ENCODE measurements at places on chromosomes 2 and 18.
A peak's percentile ranks its signal among the peaks of the same experiment; 100 is the strongest.

GRCh38 chr2:29726976-29727375 is 194.4 kb downstream of the ALK start:
- no peak for DNase-seq

- no peak for DNase-seq
Observed at GRCh38 chr2:216665242-216665641, 30.1 kb downstream of the IGFBP5 start.

DNA sequence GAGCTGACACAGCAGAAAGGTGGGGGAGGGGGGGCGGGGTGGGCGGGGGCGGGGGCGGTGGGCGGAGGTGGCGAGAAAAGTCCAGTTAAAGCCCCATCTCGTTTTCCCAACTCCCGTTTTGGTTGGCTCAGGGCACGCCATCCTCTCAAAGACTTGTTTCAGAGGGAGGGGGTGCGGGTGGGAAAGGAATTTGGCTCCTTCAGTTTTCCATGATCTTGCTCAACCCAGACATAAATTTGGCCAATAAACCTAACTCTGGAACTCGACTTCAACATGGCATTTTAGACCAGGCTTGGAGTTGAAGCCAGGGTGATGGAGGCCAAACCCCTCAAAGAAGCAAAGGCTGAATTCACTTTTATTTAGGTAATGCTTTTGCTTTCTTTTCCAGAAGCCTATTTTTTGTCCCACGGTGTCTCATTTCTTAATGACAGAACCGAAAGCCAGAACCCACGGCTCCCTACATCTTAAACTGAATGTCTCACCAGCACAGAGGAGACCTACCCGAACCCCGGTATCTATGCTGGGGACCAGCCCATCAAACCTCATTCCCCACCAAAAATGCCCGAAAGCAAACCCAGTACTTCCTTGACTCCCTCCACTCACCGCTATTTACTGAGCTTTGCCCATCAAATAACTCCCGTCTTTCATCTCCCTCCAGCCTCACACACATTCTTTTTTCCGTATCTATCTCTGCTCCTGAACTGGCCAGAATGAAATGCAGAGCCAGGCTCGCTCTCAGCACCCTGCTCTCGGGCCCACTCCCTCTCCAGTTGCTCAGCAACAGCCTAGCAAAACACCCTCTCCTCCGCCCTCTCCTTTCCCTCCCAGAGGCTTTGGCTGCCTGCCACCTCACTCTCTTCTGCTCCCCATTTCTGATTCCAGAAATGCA is 4.3 kb downstream of the IGFBP5 start:
- DNase-seq: no peak

DNA sequence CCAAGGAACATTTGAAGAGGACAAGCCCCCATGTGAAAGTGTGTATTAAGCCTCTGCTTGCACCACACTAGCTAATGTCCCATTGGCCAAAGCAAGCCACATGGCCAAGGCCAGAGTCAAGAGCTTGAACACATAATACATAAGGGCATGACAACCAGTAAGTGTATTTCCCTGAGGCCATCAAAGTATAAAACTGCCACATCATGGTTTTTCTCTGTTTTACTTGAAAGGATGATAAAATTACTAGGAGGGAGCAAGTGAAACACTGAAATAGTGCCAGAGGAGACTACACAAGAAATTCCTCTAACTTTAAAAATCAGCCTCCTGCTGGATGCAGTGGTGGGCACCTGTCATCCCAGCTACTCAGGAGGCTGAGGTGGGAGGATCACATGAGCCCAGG is 30.9 kb upstream of the EML6 start:
- DNase-seq: no peak

DNA sequence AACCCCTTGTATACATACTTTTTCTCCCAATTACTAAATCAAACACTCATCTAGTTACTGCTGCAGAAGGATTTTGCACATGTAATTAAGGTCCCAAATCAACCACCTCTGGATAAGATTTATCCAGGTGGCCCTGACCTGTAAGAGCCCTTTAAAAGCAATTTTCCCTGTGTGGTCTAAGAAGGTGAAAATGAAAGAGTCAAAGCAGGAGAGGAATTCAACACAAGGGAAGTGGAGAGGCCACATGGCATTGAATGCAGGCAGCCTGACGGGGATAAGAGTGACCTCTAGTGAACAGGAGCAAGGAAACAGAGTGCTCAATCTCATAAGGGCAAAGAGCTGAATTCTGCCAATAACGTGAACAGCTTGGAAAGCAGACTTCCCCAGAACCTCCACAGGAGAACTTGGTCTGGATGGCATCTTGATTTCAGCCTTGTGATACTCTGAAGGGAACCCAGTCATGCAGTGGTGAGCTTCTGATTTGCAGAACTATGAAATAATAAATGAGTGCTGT is 27.2 kb downstream of the PPP3R1 start:
- no peak for DNase-seq

DNA sequence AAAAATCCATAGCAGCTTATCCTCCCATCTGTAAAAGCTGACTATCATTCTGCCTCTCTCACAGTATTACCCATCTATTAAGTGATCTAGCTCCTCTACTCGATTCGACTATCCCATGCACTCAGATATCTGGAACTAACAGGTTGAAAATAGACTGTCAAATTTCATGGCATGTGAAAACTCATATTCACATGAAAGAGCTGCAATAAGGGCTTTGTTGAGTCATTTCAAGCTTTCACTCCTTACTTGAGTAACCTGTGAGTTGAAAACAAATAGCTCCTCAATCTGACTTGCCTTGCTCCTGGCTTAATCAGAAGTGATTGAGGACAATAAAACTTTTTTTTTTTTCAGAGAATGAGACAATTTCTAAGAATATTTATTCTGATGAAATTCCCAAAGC is 192.4 kb upstream of the ERBB4 start:
- DNase-seq: no peak

GRCh38 chr2:198277181-198277580 is 472.8 kb downstream of the PLCL1 start:
- no peak for DNase-seq

DNA sequence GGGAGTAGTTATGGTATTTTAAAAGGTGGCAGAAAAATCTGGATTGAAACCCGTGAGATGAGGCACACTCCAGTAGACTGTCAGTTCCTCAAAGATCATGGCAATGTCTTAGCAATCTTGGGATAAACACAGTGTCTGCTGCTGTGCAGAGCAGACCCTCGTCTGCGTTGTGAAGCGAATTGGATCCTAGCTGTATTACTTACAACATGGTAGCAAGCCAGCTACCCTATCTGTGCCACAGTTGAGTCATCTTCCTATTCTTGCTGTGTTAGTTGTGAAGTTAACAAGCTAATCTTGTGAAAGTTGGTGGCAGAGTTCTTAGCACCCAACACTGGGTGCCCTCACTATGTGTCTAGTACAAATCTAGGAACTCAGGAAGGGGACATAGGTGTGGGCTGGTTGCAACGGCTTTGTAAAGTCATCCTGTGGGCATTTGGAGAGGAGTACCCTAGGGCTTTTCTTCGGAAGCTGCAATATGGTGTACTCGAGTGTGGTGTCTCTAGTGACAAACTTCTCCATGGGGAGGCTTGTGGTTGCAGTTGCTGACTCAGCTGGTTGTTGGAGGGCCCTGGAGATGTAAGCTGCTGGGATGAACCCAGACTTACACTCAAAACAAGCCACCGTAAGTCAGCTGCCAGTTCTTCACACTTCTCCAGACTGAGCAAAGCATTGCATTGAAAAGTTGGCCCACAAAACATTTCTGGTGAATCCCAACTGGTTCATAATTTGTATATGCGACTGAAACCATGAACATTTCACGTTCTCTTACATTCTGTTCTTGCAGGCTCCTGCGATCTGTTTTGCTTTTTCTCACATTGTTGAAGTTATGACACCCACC is 61.5 kb downstream of the ADCYAP1 start:
- no peak for DNase-seq

DNA sequence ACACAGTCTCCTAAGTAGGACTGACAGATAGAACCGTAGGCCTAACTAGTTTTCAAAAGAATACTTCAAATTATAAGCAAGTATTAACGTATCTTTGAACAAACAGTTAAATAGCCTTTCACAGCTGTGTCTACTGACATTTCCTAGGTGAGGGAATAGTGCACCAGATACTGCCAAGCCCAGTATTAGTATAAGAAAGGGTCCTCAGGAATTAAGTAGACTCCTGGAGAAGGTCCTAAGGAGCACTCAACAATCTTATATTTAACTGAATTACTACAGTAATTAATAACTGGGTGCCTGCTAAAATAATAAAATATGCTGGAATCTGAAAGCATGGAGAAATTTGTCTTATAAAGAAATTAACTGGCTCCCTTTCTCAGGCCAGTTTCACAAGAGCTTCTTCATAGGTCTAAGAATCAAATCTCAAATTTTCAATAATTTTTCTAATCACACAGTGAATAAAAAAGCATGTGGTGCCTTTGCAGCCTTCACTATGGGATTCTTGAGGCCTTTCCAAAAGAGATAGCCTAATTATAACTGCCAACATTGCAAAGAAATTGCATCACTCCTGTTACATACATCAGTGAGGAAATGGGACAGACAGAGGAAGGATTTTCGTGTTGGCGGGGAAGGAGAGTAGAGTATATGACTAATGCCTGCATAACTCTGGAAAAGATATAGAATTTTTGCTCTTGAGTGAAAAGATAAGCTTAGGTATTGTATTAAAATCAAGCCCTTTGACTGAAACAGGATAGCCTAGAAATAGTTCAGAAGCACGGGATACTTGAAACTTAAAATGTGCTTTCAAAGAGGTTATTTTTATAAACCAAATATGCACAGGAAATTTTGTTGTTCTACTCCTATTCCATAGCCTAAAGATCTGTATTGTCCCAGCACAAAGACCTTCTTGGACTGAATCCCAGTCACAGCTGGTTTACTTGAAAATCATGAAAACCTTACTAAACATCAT is 228.6 kb upstream of the STK17B start:
- DNase-seq: no peak

GRCh38 chr18:27081701-27082100 is 103.4 kb downstream of the CHST9 start:
- DNase-seq: no peak

- no peak for DNase-seq
Observed at GRCh38 chr18:68362907-68363306, 352.0 kb downstream of the TMX3 start.

DNA sequence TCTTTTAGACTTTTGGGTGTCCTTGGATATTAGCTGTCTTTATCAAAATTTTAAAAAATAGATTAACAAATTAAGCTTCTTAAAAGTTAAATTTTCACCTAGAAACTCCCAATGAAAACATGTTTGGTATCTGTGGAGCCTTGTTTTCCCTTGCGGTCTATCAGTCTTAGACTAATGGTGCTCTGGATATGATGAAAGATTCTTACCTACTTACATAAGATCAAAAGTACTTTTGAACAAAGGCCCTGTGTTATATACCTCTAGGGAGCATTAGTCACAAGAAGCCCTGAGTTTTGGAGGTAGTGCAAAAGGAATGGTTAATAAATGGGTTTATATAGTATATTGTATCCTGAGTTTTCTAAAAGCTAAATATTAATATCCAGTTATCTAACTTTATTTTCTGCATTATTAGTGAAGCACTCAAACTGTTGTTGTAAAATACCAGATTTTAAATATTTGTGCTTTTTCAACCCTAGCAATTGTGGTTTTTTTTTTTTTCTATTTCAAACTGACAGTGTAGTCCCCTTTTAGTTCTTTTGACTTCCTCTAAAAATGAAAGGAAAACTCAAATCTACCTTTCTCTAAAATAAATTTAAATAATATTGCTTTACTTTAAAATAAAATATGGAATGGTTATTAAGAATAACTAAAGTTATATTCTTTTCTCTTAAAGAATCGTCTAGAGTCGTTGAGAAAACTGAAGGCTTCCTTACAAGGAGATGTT is 18.1 kb downstream of the NDC80 start:
- DNase-seq: peak; percentile 37

- DNase-seq: no peak
Observed at GRCh38 chr2:241904011-241904718, 34.6 kb downstream of the RTP5 start.

- DNase-seq: no peak
Observed at GRCh38 chr18:11398625-11399024, 210.8 kb upstream of the SLC35G4 start.

- DNase-seq: peak; percentile 29
Observed at GRCh38 chr2:12303181-12304030, 413.3 kb upstream of the TRIB2 start.

- no peak for DNase-seq
Observed at GRCh38 chr2:208064220-208064961, 39.1 kb upstream of the PLEKHM3 start.

DNA sequence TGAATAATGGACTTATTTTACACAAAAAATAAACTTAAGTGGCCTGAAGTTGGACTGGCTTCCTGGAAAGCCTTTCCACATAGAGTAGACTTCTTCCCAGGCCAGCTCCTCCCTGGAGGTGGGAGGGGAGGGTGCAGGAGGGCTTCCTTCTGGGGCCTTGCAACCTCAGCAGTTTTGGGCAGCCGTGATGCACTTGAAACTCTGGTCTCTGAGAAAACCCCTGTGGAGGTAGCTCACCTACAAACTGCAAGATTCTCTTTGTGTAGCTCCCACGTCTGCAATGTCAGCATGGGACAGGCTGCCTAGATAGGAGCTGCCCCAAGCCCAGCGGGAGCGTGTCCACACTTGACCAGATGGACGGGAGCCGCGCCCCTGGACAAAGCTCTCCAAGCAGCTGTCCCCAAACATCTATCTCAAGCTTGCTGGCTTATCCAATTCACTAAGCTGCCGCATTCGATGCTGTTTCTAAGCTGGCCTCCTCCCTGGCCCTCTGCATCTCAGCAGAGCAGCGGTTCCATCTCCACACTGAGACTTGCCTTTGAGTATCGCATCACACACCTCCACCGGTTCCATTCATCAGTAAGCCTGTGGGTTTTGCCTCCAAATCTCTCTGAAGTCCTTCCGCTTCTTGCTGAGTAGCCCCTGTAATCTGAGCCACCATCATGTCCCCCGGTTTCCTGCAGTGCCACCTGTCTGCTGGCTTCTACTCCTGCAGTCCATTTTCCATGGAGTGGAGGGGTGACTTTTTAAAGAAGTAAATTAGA is 1.6 kb upstream of the LPIN1 start:
- DNase-seq: no peak

- peak; percentile 26 for DNase-seq
Observed at GRCh38 chr2:142989273-142990204, 112.1 kb downstream of the KYNU start.

- DNase-seq: no peak
Observed at GRCh38 chr2:132668987-132669907, 758 bp downstream of the LYPD1 start.

DNA sequence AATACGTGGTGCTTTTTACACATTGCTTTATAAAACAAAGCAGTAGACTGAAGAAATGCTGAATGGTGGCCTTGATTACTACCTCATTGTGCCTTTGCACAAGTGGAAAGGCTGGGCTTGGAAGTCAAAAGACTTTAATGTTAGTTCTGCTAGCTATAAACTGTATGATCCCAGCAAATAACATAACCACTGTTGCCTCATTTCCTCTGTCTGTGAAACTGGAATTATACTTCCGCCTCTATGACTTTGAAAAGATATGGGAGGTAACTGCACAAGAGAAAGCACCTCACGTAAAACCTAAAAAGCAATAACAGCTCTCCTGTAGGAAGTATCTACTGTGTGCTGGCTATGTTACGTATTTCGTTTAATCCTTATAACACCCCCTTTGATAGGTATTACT is 43.4 kb upstream of the DSC1 start:
- no peak for DNase-seq

Measured in Jurkat, Clone E6-1 (cell line).